ENCODE measurements at places on chromosomes 1 and 21.

GRCh38 chr1:103075316-103076000 is 32.9 kb downstream of the COL11A1 start:
- no peak for DNase-seq

DNA sequence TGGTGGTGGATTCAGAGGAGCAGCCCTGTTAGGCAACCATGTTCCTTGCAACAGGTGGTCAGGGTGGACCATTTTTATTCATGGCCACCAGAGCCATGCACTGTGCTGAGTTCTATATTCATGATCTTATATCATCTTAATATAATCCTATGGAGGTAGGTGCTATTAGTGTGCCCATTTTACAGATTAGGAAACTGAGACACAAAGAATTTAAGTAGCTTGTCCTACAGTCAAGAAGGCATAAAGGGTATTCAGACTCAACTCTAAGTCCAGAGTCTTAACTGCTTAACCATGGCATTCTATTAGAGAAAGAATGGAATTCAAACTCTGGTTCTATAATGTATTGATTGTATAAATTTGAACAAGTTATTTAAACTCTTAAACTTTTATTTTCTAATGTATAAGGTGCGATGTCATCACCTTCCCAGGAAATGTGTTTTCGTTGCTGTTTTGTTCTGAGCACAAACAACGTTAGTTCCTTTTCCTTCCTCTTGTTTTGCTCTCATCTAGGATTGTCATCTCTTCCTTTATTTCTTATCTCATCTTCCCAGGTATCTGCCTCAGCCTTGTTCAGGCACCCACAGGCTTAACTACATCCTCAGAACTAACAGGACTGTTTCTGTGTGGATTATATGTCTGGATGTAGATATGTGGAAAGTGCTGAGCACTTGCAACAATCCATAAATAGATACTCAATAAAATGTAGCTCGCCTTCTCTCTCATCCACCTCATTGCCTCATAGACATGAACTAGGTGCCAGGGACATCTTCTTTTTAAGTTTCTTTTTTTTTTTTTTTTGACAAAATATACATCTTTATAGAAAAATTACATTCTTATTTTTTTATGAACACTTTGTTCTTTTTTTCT is 207.1 kb downstream of the NFIA start:
- no peak for DNase-seq

- DNase-seq, result no peak
These were observed 1.6 kb downstream of the GNPAT start for GRCh38 chr1:231242516-231243198.

DNA sequence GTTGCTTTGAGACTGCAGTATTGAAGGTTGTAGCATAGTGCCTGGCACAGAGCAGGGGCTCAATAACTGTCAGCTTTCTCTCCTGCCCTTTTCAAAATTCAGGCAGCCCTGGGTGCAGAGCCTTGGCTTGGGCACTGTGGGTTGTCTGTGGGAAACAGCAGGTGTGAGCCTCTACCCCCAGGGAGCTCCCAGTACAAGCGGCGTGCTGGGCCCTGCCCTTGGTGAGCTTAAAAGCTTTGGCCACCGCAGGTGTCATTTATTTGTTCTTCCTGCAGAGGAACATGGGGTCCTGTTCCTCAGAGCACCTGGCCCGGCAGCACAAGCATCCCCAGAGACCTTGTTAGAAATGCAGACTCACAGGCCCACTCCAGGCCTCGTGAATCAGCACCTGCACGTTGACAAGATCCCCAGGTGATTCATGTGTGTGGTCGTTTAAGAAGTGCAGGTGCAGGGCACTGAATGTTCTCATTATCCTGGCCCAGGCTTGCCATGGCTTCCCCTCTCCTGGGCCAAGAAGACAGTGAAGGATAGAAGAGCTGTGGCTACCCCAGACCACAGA is 29.9 kb upstream of the IGSF21 start:
- no peak for DNase-seq

DNA sequence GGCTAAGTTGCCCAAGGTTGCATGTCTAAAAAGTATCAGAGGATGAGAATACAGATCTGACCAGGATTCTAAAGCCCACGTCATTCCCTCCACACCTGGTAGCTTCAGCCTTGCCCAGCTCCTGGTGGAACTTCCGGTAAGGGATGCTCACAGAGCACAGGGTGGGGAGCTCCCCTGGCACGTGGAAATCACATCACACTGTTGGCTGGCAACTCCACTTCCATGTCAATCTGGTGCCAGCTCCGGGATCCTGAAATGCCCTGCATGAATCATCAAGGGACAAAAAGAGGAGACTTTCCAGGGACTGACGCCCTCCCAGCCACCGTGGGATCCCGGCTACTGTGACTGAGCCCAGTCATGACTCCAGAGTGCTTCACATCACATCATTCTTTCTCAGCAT is 12.4 kb upstream of the BCAR3 start:
- no peak for DNase-seq

GRCh38 chr1:108512239-108513043 is 47.5 kb upstream of the EEIG2 start:
- DNase-seq, result no peak

DNA sequence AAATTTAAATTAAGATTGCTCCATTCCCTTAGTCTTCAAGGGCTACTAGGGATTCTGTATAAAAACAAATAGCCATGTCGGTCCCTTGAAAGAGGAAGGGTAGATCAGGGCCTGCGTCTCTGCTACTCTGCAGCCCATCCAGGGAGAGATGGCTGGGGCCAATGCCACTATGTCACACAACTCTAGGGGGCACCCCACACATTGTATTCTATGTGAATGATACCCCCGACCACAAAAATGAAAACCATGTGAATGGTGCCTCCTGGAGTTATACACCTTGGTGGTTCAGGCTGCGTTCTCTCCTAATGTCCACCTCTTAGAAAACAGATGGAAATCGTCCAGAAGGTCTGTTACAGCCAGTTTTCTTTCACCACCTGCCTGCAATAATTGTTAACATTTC is 18.0 kb downstream of the PIK3C2B start:
- no peak for DNase-seq

Data from NK-92 treated with Interleukin-12 subunit alpha and Interleukin-12 subunit beta, amount 100 ng/mL, for 24 hours (cell line).